ENCODE measurements at places on chromosomes 12 and 14.
A peak's percentile ranks its signal among the peaks of the same experiment; 100 is the strongest.

- DNase-seq = no peak
Observed at GRCh38 chr12:131613186-131613585, 97.7 kb upstream of the SFSWAP start.

DNA sequence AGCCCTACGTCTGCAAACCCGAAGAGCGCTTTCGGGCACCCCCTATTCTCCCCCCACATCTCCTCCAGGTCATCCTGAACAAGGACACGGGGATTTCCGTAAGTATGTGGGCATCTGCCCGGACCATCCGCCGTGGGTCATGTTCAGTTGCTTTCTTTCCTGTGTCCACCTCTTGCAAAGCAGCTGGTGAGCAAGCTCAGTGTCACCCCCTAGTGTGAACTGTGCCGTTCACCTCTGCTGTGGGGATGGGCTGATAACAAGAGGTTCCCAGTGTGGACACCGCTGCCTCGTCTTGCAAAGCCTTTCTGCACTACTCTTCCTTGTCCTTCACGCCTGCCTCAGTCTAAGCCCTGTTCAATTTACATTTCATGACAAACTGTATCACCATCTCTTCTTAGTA is 8.6 kb downstream of the PRKAB1 start:
- DNase-seq = no peak

- no peak for DNase-seq
Observed at GRCh38 chr12:27861428-27862167, 81.6 kb upstream of the MANSC4 start.

DNA sequence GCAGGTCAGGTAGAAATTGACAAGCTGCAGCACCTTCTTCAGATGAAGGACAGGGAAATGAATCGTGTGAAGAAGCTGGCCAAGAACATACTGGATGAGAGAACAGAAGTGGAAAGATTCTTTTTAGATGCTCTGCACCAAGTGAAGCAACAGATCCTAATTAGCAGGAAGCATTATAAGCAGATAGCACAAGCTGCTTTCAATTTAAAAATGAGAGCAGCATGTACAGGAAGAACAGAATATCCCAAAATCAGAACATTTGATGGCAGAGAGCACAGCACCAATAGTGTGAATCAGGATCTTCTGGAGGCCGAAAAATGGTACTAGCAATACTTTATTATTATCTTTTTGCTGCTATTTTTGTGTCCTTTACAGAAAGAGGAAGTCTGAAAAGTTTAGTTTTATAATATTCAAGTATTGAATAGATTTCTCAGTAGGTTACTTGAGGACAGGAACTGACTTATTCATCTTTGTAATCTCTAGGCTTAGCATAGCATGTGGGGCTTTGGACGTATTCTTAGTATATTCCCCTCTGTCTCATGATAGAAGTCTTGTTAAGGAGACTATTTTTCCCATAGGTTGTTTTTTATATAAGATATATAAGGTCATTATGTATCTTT is 30.8 kb downstream of the BBOF1 start:
- DNase-seq = no peak

GRCh38 chr12:93358058-93358457 is 19.7 kb upstream of the NUDT4 start:
- no peak for DNase-seq

DNA sequence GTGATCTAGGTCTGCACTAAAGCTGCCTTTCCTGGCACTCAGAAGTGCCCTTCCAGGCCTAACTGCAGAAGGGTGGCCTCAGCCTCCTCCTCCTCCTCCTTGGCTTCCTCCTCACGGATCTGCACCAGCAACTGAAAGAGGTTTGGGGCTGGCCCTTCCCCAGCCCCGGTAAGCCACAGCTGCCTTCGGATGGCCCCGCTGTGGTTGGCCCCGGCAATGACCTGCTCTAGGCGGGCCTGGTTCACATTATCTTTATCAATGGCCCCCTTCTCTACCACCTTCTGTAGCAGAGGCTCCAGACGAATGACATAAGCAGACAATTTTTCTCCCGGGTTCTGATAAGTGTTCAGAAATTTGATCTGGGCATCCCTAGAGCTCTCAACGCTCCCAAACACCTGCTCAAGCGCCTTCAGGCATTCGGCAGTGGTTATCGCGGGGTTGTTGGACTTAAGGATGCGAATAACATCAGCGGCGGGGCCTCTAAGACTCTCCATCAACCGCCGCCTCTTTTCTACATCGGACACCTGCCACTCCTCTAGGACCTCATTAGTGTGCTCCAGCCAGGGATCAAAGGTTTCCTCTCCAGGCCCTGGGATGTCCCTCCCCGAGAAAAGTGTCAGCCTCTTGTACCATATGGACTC is 1.5 kb downstream of the PNMA1 start:
- DNase-seq = no peak

- no peak for DNase-seq
Observed at GRCh38 chr12:77947330-77947729, 116.6 kb downstream of the NAV3 start.

- DNase-seq = no peak
Observed at GRCh38 chr14:73878436-73878835, 8.2 kb upstream of the ZNF410 start.

DNA sequence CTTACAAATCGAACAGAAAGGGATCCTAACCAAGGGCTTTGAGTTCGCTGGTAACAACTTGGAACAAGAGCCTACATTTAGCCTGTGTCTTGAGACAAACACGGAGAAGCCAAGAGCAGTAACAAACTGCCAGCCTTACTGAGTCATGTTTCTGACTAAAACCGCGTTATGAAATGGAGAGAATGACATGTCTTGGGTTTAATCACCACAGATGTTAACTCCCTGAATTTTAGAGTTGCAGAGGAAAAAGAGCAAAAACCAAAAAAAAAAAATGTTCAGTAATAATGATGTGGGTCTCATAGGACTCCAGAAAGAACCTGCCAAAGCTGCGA is 1.0 kb downstream of the BLTP3B start:
- DNase-seq = peak; percentile 68

DNA sequence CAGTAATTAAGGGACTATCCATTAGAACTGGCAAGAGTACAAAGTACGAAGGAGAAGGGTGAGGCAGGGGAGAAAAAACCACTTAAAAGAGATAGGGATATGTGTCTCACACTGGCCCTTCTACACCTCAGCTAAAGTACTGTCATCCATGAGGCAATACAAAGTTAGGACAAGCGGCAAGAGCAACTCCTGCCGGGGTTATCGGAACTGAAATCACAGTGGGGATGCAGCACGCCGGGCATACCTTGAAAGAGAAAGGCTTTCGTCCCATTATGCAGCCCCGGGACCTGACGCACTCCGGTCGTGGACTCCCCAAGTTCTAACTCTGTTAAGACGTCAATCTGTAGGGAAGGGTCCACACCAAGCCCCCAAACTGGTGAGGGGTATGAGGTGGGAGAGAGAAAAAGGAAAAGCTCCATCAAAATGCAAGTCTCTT is 1.1 kb downstream of the NELL2 start:
- DNase-seq = no peak

DNA sequence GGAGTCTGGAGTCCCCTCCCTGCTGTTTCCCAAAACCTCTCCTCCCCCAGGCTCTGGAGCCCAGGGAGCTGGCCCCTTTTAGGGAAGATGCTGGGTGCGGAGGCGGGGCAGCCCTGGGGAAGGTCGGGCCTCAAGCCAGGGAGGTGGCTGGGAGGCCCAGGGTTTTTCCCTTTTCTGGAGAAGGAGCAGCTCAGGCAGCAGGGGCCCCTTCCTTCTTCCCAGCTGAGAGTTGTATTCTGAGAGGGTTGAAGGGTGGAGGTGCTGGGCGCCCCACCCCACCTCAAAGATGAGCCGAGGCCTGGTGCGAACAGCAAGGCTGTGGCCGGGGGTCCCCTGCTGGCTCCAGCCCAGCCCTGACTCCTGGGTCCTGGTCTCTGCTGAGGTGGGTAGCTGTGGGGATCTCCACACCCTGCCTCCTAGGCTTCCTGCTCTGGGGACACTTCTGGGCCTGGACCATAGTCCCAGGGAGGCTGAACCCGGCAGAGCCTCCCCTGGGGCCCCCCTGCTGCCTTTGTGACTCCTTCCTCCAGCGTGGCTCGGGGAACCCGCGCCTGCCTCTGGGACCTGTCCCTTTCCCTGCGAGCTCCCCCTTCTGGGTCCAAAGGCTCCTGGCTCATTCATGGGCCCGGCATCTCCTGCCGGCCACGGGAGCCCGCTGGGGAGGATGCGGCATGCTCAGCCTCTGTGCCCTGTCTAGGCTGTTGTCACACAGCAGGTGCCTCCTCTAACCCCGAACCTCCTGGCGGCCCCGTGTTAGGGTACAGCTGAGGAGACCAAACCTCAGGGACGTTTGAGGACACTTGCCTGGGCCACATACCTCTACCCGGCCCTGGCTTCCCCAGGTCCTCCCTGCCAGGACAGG is 4.4 kb downstream of the TRMT61A start:
- no peak for DNase-seq

GRCh38 chr14:102318781-102319276 is 717 bp upstream of the ZNF839 start:
- no peak for DNase-seq

DNA sequence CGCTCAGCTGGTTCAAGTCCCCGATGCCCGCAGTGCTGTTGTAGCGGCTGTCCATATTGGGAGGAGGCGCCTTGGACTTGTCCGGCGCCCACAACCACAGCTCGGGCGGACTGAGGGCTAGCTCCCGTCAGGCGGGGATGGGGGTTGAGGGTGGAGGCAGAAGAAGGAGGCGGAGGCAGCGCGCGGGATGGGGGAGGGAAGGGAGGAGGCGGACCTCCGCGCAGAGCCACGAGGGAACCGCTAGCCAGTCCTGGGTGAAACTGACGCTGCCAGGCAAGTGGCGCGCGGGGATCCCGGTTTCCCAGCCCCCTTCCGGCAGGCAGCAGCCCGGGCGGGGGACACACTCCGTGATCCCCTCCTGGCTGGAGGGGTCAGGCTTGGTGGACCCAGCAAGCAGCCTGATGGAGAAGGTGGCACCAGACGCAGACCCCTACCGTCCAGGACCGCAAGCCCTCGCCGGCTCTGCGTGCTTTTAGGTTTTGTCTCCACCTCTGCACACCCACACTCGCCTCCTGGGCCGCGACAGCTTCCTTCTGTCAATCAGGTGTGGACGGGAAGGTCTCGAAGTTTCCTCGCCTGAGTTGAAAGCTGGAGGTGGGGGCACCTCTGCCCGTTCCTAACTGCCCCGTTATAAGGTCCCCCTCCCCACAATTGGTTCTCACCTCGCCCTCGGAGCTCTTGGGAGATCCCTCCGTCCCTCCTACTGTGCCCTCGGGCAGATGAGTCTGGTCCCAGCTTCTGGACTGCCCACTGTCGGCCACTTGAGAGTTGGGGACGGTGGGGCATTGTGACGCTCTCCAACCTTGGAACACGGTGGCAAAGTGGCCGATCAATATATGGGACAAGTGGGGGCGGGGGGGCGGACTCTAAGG is at the start of gene CPNE8:
CPNE8 (minus strand) TSS at position 112 of the 872 bp plus-strand sequence; CDS start at position 55, 57 bp downstream.
- no peak for DNase-seq

- peak; percentile 23 for DNase-seq
Observed at GRCh38 chr12:107684990-107685359, 624 bp upstream of the PWP1 start.

GRCh38 chr12:129440278-129440677 is 463.5 kb downstream of the TMEM132D start:
- DNase-seq = no peak

DNA sequence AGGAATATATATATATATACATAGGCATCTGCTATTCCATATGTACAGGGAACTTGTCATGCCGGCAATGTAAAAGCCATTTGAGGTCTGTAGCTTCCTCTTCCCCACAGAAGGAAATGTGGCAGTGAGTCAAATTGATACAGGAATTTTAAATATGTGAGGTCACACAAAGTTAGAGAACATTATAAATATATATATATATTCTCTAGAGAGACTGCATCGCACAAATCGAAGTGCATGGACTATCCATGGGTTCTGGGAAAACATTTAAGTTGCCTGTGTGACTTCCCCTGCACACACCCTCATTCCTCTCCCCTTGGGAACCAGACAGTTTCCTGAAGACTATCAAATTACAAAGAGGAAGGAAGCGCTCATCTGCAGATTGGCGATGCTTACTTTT is 100.9 kb upstream of the CCDC91 start:
- no peak for DNase-seq

DNA sequence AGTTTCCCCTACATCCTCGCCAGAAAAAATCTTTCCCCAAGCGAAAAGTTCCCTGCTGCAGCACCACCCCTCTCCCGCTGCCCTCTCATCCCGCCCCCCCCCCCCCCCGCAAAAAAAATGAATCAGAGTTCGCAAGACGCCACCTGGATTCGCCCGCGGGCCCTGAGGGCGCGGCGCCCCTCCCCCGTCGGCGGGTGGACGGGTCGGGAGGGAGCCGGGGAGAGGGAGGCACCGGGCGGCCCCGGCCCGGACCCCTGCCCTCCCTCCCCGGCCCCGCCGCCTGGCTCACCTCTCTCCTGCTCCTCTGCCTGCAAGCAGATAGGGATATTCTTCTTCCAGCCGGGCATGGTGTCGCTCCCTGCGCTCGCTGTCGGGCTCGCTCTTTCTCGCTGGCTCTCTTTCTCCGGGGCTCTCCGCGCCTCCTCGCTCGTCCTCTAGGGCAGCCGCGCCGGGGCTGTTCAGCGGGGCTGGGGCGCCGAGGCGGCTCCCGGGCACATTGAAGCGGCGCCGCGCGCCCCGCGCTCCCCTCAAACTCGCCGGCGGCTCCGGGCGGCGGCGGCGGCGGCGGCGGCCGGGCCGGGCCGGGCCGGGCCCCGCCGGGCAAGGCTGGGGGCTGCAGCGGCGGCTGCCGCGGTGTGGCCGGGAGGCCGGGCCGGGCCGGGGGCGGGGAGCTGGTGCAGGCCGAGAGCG is 200.3 kb upstream of the CAND1 start:
- no peak for DNase-seq

DNA sequence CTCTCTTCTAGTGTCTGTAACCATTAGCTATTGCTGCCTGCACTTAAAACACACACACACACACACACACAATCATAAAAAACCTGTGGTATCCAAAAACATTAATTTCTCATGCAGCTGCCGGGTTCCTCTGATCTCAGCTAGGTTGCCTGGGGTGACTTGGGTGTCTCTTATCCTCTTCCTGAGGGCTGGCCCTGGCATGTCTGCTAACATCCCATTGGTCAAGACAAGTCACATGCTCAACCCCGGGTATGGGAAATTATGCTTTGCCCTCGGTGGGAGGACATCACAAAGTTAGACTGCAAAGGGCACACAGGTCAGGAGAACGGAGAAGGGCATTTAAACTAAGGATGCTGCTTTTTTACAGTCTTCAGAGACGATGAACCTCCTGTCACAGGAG is 55.7 kb downstream of the TRPV4 start:
- no peak for DNase-seq

DNA sequence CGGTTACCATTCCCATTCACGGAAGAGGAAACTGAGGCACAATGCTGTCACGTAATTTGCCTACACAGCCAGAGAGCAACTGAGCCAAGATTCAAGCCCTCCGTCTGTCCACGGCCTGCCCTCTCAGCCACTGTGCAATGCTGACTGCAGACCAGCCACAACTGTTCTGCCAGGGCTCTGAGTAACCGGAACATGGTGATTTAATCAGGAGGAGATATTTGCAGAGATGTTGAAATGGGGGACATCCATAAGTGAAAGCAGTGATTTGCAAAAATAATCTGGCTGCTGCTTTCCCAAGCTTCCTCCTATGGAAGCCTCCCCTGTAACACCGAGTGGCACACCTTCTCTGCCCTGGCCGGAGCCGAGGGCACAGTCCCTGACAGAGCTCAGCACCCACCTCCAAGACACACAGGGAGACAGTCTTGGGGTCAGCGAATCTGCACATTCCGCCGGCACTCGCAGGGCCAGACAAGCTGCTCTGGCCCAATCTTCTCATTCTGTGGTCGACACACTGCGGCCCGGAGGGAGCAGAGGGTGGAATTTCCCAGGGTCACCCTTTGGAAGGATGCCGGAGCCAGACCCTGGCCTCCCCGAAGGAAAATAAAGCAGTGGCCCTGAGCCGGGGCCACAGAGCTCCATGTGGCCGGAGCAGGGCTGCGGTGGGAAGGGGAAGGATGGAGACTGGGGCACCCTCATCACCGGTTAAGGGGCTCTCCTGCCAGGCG is 158.2 kb upstream of the DIO3 start:
- no peak for DNase-seq

All from epithelial cell of proximal tubule (primary cell).